ENCODE measurements at places on chromosomes 4 and X. TPM values are rescaled to one million over a fixed set of nuclear protein-coding genes. Genes with fewer than 3 reads are reported as not detected.

- no peaks in the 10 kb centered on the region for H3K27me3 ChIP-seq
- no peaks in the 10 kb centered on the region for H3K4me1 ChIP-seq
- peaks cover 34% of the 10 kb centered on the region for H3K36me3 ChIP-seq
- H3K27ac ChIP-seq = no peak overlapping the region
These were observed 57.7 kb downstream of the PCGF3 start for GRCh38 chr4:763191-763810.

DNA sequence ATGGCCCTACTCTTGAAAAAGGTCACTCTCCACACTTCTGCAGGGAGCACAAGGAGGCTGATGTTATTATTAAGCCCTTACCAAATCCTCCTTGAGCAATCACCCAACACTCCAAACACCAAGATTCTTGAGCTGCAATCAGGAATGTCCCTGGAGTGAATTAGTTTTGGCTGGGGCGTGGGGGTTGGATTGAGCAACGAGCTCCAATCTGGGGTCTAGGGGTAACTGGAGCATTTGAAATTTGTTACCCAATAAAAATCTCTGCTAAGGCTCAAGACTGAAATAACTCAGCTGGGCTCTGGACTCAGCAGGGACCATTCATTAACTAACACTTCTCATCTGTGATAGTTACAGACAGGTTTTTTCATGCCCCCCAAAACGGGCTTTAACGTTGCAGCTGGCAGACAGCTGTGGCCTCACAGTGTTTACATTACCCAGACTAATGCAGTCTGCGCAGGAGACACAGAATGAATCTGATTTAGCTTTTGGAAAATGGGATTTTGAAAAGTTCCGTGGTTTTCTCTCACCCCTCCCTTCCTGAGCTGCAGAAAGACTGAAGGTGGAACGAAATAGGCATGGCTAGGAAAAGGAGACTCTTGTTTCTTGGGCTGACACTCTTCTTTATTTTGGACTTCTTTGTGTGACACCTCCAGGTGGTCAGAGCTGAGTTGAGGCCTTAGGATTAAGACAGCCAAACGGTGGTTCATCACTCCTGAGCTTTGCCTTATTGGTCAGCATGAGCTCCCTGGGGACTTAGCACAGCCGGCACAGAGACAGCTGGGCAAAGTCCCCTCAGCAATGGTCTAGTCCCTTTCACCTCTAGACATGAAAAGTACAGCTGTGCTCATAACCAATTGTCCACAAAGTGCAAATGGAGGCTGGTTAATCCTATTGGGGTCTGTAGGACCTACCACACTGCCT lies 26.6 kb downstream of the PLAC1 start:
- H3K27me3 ChIP-seq = no peaks in the 10 kb centered on the region
- no peak overlapping the region for H3K4me3 ChIP-seq
- H3K36me3 ChIP-seq = no peaks in the 10 kb centered on the region
- no peaks in the 10 kb centered on the region for H3K4me1 ChIP-seq
- H3K27ac ChIP-seq = no peak overlapping the region
- no peak for DNase-seq

GRCh38 chrX:8083286-8083685 lies 87.8 kb downstream of the VCX2 start:
- H3K27me3 ChIP-seq = no peaks in the 10 kb centered on the region
- no peak overlapping the region for H3K4me3 ChIP-seq
- no peak for DNase-seq
- no peaks in the 10 kb centered on the region for H3K4me1 ChIP-seq

GRCh38 chr4:186170966-186171365 lies 20.4 kb upstream of the CYP4V2 start:
- no peak overlapping the region for H3K27ac ChIP-seq
- no peaks in the 10 kb centered on the region for H3K27me3 ChIP-seq
- DNase-seq = no peak
- no peak overlapping the region for H3K4me3 ChIP-seq

DNA sequence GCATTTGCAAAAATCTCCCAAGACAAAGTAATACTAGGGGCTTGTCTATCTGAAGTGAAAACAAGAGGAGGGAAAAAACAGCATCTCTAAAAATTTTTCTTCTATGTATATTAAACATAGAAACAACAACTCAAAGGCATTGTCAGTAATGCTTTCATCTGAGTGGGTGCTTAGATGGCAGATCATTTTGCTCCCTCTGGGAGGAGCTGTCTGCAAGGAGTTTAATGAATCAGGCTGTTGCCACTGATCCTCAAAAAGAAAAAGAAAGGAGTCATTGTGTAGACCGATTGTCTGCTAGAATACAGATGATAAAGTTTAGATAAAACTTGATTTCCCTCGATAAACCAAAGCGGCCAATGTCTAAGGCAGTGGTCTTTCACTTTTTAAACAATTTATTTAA lies 49.7 kb upstream of the KLHL8 start:
- no peaks in the 10 kb centered on the region for H3K27me3 ChIP-seq
- H3K4me3 ChIP-seq = no peak overlapping the region
- H3K4me1 ChIP-seq = no peaks in the 10 kb centered on the region
- H3K36me3 ChIP-seq = no peaks in the 10 kb centered on the region

- H3K36me3 ChIP-seq = no peaks in the 10 kb centered on the region
- H3K4me1 ChIP-seq = peaks cover 22% of the 10 kb centered on the region
- H3K27ac ChIP-seq = no peak overlapping the region
- DNase-seq = no peak
- H3K4me3 ChIP-seq = no peak overlapping the region
These were observed 3.9 kb downstream of the CYP2U1 start for GRCh38 chr4:107935246-107935645.

- H3K4me3 ChIP-seq = no peak overlapping the region
- no peak for DNase-seq
- H3K27ac ChIP-seq = no peak overlapping the region
- H3K27me3 ChIP-seq = peaks cover 79% of the 10 kb centered on the region
- H3K36me3 ChIP-seq = no peaks in the 10 kb centered on the region
- H3K4me1 ChIP-seq = no peaks in the 10 kb centered on the region
These were observed 120.8 kb downstream of the ZNF518B start for GRCh38 chr4:10336471-10336870.

GRCh38 chrX:120463241-120463640 lies 5.9 kb downstream of the LAMP2 start:
- no peak for DNase-seq
- H3K4me1 ChIP-seq = no peaks in the 10 kb centered on the region
- H3K27me3 ChIP-seq = no peaks in the 10 kb centered on the region
- no peaks in the 10 kb centered on the region for H3K36me3 ChIP-seq
- no peak overlapping the region for H3K4me3 ChIP-seq
- H3K27ac ChIP-seq = no peak overlapping the region

DNA sequence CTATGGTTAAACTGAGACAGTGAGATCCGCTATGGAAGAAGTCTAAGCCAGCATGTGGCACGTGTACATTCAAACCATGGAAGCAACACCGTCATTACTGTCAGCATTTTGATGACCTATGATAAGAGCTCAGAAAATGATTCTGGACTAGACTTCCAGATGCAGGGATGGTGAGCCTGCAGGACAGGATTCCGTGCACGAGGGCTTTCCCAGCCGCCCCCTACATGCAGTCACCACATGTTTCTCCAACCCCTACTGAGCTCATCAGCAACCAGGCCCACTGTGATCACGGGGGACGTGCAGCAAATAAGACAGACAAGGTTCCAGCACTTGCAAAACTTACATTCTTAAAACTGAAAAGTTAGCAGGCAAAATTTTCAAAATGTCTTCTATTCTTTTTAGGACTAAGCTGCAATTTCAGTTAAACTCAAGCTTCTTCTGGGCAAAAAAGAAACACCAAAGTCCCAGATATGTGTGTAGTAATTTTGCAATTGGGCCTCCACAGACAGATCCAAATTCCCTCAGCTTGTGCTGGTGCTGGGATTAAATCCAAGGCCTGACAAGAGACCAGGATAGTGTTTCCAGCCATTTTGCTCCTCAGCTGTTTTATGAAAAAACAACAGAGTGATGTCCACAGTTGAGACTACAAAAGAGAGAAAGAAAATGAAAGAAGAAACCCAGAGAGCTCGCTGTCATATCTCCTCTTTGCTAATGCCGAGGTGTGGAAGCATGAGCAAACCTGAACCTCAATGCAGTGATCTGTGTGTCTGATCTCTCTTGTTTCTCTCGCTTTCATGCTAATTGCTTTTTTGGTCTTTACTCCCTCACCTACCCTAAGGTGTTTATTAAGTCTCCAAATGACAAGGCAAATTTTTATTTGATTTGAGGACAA lies 118.2 kb downstream of the AFAP1 start:
- no peak for DNase-seq
- H3K27ac ChIP-seq = no peak overlapping the region
- H3K4me1 ChIP-seq = no peaks in the 10 kb centered on the region
- no peaks in the 10 kb centered on the region for H3K36me3 ChIP-seq

DNA sequence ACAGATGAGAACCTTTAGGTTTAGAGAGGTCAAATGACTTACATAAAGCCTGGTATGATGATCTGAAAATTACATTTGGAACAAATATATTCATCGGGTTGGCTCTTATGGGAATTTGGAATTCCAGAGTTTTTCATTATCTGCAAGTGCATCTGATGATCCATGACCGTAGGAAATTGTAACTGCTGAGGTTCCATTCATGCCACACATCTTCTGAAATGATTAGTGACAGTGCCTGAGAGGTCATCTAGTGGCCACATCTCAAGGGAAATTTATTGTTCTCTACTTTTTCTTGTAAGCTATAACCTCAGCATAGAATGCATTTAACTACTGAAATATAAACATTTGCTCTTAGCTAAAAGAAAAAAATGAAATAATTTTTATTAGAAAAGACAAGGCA lies 105.8 kb upstream of the NWD2 start:
- no peaks in the 10 kb centered on the region for H3K36me3 ChIP-seq
- no peaks in the 10 kb centered on the region for H3K4me1 ChIP-seq
- no peak overlapping the region for H3K27ac ChIP-seq
- no peak overlapping the region for H3K4me3 ChIP-seq

GRCh38 chrX:18899796-18900380 lies 84.0 kb downstream of the PHKA2 start:
- no peak overlapping the region for H3K4me3 ChIP-seq
- H3K27me3 ChIP-seq = no peaks in the 10 kb centered on the region
- H3K27ac ChIP-seq = no peak overlapping the region
- no peaks in the 10 kb centered on the region for H3K36me3 ChIP-seq
- no peaks in the 10 kb centered on the region for H3K4me1 ChIP-seq
- no peak for DNase-seq

- no peak overlapping the region for H3K27ac ChIP-seq
- no peaks in the 10 kb centered on the region for H3K27me3 ChIP-seq
- DNase-seq = no peak
- no peaks in the 10 kb centered on the region for H3K36me3 ChIP-seq
- H3K4me3 ChIP-seq = no peak overlapping the region
These were observed 999.3 kb upstream of the GRIA3 start for GRCh38 chrX:122184791-122185190.

DNA sequence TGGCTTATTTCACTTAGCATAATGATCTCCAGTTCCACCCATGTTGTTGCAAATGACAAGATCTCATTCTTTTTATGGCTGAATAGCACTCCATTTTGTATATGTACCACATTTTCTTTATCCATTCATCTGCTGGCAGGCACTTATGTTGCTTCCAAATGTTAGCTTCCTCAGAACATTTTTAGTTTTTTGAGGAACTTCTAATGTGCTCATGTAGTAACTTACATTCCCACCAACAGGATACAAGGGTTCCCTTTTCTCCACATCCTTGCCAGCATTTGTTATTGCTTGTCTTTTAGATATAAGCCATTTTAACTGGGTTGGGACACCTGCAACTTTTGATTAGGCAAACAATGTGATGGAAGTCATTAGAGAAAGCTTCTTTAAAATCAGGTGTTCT lies 454.2 kb downstream of the NLGN4X start:
- H3K4me3 ChIP-seq = no peak overlapping the region
- no peaks in the 10 kb centered on the region for H3K4me1 ChIP-seq
- no peaks in the 10 kb centered on the region for H3K27me3 ChIP-seq

DNA sequence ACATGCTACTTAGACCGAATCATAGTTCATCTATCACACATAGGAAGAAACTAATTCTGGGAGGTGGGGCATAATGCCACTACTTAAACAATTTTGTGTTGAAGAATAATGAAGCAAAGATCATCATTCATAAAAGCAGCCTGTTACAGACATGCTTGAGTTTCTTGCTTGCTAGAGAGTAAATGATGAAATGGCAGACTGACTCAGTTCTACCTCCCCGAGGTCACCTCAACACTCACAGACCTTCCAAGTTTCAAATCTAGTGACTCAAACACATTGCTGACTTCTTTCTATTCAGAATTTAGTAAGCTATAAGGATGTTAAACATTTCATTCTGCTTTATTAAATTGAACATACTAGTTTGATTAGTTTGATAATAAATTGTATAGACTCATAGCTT lies 636.5 kb upstream of the FRG1 start:
- no peaks in the 10 kb centered on the region for H3K4me1 ChIP-seq
- H3K4me3 ChIP-seq = no peak overlapping the region
- H3K27me3 ChIP-seq = no peaks in the 10 kb centered on the region
- H3K36me3 ChIP-seq = no peaks in the 10 kb centered on the region

DNA sequence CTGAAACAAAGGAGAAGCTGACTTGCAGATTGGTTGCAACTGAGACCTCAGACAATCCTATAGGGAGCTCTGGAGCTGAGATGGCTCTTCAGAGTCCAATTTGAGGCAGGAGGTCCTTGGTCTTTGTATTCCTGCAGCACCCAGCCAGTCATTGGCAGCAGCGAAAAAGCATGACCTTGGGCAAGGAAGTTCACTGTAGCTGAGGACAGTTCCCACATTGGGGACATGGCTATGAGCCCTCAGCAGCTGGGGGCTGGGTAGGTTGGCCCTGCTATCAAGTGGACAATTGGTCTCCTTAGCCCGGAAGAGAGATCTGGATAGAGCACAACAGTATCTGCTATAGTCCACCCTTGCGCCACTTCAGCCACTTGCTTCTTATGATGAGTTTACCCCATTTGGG lies 56.9 kb upstream of the ATP6AP2 start:
- H3K27me3 ChIP-seq = no peaks in the 10 kb centered on the region
- H3K36me3 ChIP-seq = no peaks in the 10 kb centered on the region
- no peak overlapping the region for H3K4me3 ChIP-seq
- H3K4me1 ChIP-seq = no peaks in the 10 kb centered on the region
- no peak overlapping the region for H3K27ac ChIP-seq

The GSPT2 gene
- total RNA-seq = not detected

The SPANXC gene
- not detected for total RNA-seq

The DOK7 gene
- 2.4 TPM for total RNA-seq

The IDH3G gene
- total RNA-seq = 49.7 TPM

The GYPA gene
- total RNA-seq = not detected

The SOX3 gene
- not detected for total RNA-seq

The SPARCL1 gene
- total RNA-seq = 0.96 TPM

The PABPC5 gene
- not detected for total RNA-seq

The GPR82 gene
- not detected for total RNA-seq

The NLGN3 gene
- 1.4 TPM for total RNA-seq

All from HCT116 (cell line).